ENCODE measurements at places on chromosomes 13 and 19.
A peak's percentile ranks its signal among the peaks of the same experiment; 100 is the strongest.

- no peak for DNase-seq
Measured at GRCh38 chr13:58343076-58343475, 711.5 kb downstream of the PCDH17 start.

DNA sequence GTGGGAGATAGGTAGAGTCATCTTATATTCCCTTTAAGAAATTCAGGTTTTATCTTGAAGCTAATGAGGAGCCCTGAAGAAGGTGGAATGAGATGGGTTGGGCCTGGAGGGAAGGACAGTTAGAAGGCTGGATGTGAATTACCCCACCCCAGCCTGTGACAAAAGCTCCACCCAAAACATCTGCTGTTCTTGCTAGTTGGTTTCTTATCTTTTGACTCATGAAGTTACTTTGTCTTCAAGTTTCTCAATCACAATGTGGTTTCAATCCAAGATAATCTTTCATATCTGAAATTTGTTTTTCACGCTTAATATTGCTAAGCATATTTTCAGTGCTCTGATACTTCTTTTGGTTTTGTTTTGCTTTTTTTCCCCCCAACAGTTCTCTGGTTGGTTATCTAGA, 38.3 kb upstream of the HMGB1 start:
- no peak for DNase-seq

GRCh38 chr13:30151388-30151787, 156.0 kb downstream of the KATNAL1 start:
- no peak for DNase-seq

- no peak for DNase-seq
Measured at GRCh38 chr19:2714531-2715269, 6.5 kb downstream of the DIRAS1 start.

- no peak for DNase-seq
Measured at GRCh38 chr13:84567848-84568247, 685.6 kb upstream of the SLITRK1 start.

- no peak for DNase-seq
Measured at GRCh38 chr19:55640043-55640576, 692 bp upstream of the ZNF580 start.

GRCh38 chr13:59623206-59623915, 540.4 kb downstream of the DIAPH3 start:
- DNase-seq, result no peak

GRCh38 chr13:60047918-60048317, 115.8 kb downstream of the DIAPH3 start:
- DNase-seq, result no peak

DNA sequence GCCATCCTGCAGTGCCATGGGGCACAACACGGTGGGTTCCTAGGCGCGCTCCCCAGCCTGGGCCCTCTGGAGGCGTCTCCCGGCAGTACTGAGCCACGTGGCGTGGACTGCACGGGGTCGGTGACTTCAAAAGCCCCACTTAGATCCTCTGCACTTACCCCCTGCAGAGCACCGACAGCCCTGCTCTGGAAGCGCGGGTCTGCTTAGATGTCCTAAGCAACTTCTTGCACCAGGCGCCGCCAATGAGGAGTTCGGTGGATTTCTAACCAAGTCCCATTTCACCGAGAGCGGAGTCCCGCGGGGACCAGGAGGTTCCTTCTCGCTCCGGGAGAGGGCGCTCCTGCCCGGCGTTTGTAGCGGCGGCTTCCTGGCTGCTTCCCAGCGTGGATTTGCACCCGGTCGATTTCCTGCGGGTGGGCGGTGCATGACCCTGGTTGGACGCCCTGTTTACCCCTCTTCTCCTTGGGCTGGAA, 25.2 kb upstream of the ZNF845 start:
- peak; percentile 1 for DNase-seq

GRCh38 chr19:1468821-1469254, 10.2 kb downstream of the C19orf25 start:
- no peak for DNase-seq

DNA sequence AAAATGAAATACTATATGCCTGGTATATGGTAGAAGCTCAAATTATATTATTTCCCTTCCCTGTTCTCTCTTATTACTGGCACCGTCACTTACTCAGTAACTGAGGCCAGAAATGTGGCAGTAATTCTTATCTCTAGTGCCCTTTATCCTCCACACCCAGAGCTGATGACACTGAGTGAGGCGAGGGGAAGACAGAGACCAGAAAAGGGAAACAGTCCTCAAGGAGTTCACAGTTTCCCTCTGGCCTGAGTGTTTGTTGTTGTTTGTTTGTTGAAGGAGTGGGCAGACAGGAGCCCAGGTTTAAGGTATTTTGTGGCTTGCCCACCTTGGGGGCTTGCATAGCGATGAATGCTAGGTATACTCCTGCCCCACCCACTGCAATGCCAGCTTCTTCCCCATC, 101.5 kb upstream of the FNDC3A start:
- DNase-seq, result no peak

GRCh38 chr19:38556521-38557174, 61.1 kb downstream of the MAP4K1 start:
- DNase-seq, result no peak

- DNase-seq, result no peak
Measured at GRCh38 chr13:47420020-47420419, 523.2 kb upstream of the HTR2A start.

GRCh38 chr19:38702278-38702677, 42.0 kb downstream of the CAPN12 start:
- DNase-seq, result no peak

- DNase-seq, result no peak
Measured at GRCh38 chr19:2355168-2356035, 4.7 kb upstream of the TMPRSS9 start.

GRCh38 chr19:11164879-11165406, 9.4 kb upstream of the SPC24 start:
- peak; percentile 11 for DNase-seq

- DNase-seq, result peak; percentile 20
Measured at GRCh38 chr19:49165111-49165750, 7.6 kb downstream of the TRPM4 start.

- DNase-seq, result no peak
Measured at GRCh38 chr19:15365264-15365663, 14.3 kb downstream of the AKAP8 start.

DNA sequence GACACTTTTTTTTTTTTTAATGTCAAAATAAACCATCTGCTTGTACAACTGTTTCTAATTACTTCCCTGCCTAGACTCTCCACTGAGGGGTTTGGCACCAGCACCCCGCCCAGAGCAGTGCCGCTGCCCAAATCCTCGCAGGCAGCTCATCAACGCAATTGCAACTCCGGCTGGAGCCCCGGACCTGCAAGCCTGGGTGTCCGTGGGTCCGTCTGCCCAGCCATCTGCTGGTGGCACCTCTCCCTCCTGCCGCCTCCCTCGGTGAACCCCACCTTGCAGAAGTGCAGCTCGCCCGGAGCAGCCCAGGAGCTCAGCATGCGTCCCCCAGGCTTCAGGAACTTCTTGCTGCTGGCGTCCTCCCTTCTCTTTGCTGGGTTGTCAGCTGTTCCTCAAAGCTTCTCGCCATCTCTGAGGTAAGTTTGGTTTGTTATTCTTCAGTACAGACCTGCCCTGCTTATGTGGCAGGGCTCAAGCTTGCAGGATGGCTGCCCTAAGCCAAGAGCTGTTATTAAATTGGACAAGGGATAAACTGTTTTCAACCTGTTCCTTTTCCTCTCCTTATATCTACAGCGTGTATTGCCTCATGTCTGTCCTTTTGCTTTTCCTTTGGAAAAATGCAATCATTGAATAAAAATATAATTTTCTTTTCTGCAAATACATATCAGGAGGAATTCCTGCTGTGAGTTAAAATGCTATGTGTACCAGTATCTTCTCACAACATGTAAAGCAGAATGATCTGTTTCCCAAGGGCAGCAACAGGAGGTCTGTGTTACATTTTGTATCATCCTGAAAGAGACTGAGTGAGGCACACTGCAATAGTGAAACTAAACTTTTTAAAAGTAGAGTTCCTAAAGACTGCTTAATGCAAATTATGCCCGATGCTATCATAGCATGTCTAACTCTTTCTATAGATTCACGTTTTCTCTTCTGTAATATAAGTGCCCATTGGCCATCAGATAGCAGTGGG, at the start of gene ITGBL1:
Gene ITGBL1 (plus strand): TSS at position 157 of the 967 bp plus-strand sequence. CDS start 159 bp downstream, at position 316.
- DNase-seq, result no peak

- no peak for DNase-seq
Measured at GRCh38 chr19:33281296-33281926, 20.9 kb downstream of the CEBPA start.

DNA sequence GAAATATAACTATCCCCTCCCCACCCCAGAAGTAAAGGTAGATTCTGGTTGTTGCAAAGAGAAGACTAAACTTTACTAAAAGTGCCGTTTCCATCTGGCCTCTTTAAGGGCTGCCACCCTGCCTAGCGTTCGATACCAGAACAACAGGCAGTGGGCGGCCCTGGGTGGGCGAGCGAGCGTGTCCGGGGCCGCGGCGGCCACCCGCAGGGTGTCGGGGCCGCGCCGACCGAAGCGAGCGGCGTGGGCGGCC, 2.6 kb downstream of the FGF9 start:
- DNase-seq, result no peak

GRCh38 chr13:110874508-110874960, 40.3 kb downstream of the ANKRD10 start:
- DNase-seq, result peak; percentile 70

DNA sequence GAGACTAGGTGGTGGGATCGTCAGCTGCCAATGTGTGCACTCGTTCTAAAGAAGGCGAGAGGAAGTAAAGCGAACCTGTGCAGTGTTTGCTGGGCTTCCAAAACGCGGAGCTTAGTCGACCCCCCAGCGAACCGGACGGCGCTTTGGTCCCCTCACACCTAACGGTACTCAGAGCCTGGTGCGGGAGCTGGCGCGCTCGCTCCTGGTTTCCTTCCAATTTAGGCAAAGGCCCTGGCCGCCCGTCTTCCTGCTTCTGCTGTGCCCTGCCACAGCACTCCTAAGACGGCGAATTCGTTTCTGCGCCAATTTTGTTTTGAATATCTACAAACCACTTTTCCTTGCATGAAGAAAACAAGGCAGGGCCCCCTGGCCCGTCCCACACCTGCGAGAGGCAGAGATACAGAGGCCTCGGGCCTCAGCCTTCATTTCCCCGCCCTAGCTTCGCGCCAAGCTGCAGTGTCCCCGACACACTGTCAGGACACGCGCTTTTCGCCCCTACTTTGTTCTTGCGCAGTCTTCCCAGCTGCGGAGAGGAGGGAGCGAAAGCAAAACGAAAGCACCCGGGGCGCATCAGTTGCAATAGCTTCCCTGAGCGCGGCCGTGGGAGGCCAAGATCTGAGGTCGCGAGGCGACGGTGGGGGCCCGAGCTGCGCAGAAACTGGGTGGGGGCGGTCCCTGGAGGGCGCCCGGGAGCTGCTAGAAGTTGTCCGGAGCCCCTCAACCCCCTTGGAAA, 111.9 kb downstream of the KCNRG start:
- DNase-seq, result no peak

GRCh38 chr13:81283062-81283461, 942.1 kb upstream of the SPRY2 start:
- no peak for DNase-seq

DNA sequence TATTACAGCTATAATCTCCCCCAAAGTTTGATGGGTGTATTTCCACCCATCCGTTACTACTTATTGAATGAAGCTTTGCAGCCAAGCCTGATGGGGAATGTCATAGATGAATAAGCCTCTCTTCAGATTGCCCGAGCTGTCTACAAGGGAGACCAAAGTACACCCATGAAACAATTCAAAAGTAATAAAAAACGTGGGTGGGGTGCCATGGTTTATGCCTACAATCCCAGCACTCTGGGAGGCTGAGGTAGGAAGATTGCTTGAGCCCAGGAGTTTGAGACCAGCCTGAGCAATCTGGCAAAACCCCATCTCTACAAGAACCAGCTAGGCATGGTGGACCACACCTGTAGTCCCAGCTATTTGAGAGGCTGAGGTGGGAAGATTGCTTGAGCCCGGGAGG, 419.2 kb downstream of the FGF9 start:
- DNase-seq, result no peak

DNA sequence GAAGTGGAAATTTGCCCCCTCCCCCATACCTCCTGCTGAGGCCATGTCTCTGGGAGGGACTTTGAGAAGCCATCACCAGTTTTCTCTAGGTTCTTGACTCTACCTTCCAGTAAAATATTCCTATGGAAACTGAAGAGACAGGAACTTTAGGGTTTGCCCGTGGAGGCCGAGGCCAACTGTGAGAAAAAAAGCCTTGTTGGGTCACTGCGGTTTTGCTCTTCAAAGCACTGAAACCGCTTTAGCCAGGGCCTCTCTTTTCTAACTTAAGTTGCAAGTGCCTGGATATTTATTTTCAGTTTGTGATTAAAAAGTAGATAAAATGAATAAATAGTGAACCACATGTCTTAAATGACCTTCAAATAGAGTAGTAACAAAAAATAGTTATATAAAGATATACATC, 159.7 kb upstream of the TSC22D1 start:
- DNase-seq, result no peak

DNA sequence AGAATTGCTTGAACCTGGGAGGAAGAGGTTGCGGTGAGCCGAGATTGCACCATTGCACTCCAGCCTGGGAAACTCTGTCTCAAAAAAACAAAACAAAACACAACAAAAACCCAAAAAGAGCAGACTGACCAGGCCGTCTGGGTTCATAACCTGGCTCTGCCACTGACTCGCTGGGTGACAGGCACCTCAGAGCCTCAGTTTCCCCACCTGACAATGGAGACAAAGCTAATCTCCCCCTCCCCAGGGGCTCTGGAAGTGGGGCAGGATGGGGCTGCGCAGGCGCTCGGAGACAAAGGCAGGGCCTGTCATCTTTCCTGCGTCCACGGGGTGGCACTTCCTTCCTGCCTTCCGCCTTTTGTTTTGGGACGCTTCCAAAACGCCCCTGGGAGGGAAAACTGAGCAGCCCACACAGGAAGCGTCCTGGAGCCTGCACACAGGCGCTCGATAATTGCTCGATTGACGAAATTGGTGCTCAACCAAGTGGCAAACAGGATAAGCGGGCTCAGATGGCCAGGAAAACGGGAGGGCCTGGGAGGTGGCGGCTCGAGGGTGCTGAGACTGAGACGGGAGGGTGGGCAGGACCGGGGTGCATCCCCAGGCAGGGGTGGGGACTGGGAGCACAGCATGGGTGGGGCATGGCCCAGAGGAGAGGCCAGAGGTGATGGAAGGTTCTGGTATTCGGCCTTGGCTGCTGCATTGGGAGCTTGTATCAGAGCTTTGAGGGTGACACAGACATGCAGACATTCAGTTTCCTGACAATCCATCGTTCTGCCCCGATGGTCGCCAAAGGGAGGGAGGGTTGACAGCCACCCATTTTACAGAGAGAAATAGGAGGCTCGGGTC, 17.8 kb downstream of the SPC24 start:
- peak; percentile 64 for DNase-seq

- DNase-seq, result peak; percentile 98
Measured at GRCh38 chr19:10027158-10027997, 14.1 kb downstream of the RDH8 start.

DNA sequence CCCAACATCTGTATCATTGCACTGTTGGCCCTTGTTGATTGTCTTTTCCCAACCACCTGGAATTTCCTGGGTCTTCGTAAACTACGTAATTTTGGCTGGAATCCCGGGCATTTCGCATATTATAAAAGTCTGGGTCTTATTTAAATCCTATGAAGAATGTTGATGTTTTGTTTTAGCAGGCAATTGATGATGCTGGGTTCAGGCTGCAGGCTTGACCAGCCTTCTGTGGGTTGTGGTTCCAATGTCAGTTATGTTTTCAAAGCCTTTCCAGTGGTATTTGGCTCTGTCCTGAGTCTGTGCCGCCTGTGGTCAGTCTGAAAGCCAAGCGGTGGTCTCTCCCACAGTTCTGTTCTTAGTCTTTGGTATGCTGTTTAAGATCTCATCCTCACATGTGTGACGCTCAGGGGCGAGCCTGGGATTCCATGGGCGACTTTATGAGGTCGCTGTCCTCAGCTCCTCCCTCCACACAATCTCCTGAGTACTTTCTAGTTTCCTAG, 12.4 kb downstream of the SLC35E1 start:
- no peak for DNase-seq

- DNase-seq, result no peak
Measured at GRCh38 chr13:44972956-44973581, 16.2 kb downstream of the NUFIP1 start.
